Endothelial cell of umbilical vein (primary cell): ENCODE measurements at places on chromosomes 7 and 10.

DNA sequence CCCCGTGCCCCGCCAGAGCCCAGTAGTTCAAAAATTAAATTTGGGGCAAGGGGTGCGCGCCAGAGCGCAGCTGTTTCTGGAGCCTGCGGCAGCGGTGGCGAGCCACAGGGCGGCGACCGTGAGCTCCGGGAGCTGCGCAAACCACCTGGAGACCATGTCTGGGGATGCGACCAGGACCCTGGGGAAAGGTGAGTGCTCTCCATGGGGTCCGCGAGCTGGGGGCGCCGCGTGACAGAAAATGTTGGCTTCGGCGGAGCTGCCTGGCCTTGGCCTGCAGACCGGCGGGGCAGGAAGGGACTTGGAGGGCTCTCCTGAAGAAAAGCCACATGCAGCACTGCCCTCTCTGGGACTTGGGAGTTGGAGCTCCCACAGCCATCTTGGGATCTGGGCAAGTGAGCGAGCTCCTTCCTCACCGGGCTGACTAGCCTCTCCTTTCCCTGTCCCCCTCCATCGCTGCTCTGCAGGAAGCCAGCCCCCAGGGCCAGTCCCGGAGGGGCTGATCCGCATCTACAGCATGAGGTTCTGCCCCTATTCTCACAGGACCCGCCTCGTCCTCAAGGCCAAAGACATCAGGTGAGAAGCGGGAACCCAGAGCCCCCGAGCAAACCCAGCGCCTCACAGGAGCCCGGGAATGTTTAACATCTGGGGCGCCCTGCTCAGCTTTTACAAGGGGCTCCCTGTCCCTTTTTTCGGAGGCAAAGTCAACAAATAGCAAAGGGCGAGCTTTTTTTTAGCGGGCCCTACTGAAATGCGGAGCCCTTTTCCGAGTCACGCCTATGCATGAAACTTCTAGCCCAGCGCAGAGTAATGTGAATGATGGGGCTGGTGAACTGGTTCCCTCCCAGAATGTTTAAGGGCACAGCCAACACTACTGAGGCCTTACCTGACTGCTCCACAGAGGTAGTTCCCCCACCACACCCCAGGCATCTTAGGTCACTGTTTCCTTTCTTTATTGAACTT lies 6.1 kb downstream of the GSTO2 start:
- peak; percentile 50 for DNase-seq

DNA sequence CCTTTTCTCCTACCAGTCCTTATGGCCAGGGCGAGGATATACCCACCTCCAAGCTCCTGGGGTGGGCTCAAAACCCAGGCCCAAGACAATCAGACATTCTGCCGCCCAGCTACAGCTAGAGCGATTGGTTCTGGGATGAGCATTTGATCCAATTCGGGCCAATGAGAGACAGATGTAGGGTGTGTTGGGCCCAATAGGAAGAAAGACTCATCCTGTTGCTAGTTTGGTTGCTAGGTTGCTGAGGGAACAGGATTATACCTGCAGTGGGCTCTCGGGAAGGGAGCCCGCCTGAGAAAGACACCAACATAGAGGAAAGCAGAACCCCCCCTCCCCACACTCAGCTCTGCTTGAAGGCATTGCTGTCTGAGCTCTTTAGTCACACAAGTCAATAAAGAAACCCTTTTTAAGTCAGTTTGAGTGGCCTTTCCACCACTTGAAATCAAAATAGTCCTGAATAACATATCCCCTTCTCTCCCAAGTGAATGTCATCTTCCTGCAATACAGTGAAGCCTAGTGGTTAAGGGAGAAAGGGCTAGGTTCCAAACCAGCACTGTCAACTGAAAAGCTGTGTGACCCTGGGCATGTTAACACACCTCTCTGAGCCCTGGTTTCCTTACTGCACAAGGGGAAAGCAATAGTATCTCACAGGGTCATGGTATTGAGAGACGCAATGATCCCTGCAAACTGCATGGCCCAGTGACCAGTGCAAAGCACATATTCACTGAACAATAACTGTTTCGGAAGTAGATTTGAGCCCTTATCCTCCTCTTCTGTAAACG lies 21.8 kb downstream of the ITPRIP start:
- DNase-seq, result no peak

DNA sequence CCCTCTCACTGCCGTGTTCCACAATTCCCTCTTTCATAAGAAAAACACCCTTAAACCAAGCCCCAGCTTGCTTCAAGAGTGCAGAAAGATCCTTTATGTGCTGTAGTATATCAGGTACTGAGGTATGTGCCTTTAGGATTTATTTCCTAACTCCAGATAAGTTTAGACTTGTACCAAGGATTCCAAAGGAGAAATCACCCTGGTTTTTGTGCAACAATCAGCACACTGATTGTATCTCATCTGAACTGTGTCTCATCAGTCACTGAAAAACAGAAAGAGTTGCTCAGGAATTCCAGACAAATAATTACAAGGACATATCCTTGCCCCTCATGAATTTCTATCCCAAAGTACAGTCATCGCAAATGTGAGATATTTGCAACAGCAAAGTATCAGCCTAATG lies 77.2 kb upstream of the PTPRZ1 start:
- DNase-seq, result no peak

DNA sequence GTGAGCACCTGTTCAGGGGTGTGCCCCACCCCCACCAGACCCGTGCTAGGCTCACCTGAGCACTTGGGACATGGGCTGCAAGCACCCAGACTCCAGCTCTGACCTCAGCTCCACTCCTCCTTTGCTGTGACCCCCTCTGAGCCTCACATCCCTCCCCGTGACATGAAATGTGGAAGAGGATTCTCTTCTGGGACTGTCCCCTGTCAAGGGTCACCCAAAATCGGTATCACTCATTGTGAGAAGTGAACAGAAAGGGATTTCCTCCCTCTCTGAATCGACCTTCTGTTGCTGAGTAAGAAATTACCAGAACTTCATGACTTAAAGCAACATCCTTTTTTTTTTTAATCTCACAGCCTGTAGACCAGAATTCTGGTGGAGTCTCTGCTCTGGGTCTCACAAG lies 6.2 kb upstream of the CHST15 start:
- no peak for DNase-seq

DNA sequence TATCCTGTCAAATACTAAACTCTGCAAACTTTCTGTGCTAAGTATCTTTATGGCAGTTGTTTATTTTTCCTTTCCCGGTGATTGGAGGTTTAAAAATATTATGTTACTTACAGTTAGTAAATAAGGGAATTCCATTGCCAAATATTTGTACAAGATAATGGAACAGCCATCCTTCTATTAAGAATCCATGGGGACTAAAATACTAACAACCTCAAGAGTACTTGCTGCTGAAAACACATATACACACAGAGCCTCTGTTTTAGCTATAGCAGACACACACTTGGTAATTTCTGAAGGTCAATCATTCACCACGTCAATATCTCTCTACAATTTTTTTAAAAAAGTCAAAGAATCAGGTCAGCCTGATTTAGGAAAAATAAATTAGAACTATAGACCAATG lies 32.4 kb downstream of the TSPAN12 start:
- no peak for DNase-seq

- no peak for DNase-seq
Measured at GRCh38 chr10:79380946-79381721, 33.9 kb downstream of the PPIF start.

DNA sequence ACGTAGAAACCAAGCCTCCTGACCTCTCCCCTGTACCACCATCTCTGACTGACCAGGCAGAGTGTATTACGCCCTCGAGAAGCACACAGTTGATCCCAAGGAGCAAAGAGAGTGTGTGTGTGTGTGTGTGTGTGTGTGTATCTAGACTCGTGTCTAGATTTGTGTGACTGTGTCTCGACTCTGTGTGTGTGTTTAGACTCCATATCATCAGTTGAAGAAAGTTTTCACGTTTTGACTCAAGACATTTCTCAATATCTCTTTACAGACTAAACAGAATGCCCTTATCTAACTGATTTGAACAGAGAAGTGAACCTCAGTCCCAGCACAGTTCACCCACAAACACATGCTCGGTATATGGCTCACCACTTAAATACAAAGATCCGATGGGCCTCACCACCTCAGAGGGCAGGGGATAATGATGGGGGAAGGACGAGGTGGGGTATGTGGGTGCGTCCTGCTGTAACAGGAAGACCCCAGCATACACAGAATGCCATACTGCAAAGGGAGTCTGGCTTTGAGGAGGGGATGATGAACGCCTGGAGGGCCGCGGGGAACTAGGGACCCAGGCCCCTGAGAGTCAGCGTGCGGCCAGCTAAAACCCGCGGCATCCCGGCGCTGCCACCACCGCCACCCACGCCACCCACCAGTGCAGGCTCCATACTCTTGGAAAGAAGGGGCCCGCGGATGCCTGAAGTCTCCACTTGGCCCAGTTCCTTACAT lies 780 bp downstream of the ALDH18A1 start:
- DNase-seq, result peak; percentile 62
